Upper lobe of right lung (tissue), 1 donor: ENCODE measurements at places on chromosomes 12 and 14.

DNA sequence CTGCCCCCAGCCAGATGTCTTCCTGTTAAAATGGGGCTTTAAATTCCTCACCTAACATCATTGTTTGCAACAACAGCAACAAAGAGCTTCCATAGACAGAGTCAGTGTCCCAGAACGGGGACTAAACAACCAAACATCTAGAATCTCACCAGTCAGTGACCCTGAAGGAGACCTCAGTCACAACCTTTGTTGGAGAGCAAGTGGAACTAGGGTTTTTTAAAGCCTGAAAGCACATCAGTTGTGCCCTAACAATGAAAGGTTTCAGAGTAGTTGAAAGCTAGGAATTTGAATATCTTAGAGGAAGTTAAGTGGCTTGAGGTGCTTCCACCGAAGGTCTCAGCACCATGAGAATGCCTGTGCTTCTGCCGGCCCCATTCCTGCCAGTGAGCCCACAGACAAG is 5.0 kb upstream of the ALDH2 start:
- DNase-seq: no peak

- no peak for DNase-seq
Measured at GRCh38 chr14:59028476-59029202, 159.8 kb upstream of the DAAM1 start.

- no peak for DNase-seq
Measured at GRCh38 chr12:50101663-50102062, 2.1 kb upstream of the GPD1 start.

DNA sequence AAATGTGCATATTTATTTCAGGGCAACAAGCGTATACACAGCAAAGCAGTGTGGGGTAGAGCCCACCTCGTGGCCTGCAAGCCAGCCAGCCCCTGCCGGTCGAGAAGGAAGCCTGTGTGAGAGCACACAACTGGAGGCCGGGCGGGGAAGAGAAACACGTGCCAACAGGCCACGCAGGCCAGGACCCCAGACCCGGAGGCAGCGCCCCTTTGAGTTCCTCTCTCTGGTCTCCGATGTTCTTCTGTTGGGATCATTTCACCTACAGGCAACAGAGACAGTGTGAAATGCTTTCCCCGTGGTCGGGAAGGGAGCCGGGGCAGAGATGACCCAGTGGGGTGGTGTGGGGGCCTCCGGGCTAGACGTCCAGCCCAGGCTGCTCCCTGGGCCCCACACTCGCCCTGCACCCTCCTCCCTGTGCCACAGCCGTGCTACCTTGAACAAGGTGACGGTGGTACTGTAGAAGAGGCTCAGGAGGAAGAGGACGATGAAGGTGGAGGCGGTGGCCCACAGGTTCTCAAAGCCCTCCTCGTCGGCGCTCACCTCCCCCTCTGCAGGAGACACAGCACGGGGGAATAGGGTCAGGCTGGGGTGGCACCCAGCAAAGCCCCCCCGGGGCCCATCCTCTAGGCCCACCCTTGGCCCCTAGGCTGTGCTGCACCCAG is 325.5 kb downstream of the TMEM121 start:
- DNase-seq: no peak

GRCh38 chr12:12700254-12700653 is 4.3 kb upstream of the GPR19 start:
- DNase-seq: no peak

- no peak for DNase-seq
Measured at GRCh38 chr12:121033625-121034349, 5.3 kb downstream of the OASL start.

- DNase-seq: no peak
Measured at GRCh38 chr12:54251667-54252284, 28.1 kb downstream of the CBX5 start.

DNA sequence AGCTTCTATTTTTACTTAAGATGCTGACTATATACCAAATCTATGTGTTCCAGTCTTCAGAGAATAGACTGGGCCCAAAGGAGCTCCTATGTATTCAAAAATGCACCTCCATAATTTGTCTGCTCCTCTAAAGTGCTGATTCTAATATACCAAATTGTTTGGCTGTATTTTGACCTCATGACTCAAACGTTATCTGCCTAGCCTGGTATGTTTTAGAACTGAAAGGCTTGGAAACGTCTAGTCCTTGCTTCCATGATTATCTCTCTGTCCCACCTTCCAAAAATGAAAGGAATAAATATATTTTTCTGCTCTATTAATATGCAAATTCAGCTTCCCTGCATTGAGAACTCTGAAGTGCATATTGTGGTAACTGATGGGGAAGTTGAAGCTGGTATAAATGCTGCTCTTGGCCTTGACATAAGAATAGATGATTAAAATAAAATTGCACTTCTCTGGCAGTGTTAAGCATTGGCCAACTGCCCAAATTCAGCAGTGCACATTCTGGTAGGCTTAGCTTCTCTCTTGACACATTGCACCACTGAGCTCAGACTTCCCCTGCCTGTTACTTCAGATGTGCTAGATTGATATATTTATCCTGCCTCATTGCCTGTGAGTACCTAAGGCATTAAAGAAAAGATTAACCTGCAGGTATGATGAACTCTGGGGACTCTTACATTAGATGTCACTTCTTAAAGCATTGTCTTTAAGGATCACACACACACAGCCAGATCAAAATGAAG is 882.3 kb downstream of the RPS29 start:
- DNase-seq: no peak

GRCh38 chr12:546920-547845 is 87.4 kb downstream of the B4GALNT3 start:
- peak; percentile 85 for DNase-seq
